AG09319 (cell line): ENCODE measurements at places on chromosomes 2 and 18.

DNA sequence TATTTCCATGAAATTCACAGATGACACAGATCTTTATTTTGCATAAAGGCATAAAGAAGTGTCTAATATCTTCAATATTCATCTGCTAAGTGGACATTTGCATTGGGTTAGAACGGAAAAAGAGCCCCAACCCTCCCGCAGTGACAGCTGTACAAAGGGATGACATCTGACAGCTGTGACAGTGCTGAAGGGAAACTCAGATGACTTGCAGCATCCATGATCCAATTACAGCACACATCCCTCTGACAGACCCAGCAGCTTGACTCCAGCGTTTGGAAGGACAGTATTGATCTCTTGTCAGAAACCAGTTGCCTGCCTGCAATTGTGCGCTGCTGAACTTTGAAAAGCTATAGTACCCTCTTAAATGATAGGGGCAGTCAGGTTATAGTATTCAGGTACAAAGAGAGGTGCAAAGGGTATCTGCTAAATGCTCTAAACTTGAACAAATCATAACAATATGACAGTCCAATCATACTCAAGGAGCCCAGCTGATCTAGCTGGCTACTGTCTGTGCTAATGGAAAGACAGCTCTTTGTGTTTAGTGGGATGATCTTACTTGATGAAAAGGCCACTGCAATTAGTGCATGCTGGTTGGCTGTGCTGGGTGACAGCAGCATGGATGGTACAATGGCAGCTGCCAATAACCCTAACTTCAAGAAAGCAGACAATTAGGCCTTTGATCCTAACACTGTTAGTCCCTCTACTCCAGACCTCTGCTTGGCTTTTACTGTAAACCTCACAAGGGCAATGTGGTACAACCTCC is 599.2 kb downstream of the NR4A2 start:
- DNase-seq = no peak

- no peak for DNase-seq
These were observed 423.7 kb downstream of the TXNL1 start for GRCh38 chr18:56214706-56215105.

- DNase-seq = no peak
These were observed 23.5 kb downstream of the SLC4A1AP start for GRCh38 chr2:27687232-27687631.

DNA sequence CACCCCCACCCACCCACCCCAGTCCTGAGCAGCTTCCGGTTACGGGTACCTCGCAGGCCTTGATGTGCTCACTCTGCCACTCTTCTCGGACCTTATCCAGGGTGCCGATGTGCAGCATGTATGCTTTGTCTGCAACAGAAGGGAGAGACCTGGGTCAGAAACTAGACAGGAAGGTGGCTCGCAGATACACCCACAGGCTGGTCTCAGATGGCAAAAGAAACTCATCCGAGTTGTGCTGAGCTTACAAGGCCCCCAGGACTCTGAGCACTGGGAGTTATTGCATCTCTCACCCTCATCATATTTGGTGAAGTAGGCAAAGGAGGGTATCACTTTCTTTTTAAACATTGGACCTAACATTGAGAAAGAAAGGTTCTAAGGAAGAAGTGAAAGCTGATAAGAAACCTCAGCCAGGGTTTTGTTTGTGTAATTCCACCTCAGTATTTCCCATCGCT is 30.6 kb upstream of the EPG5 start:
- DNase-seq = no peak

DNA sequence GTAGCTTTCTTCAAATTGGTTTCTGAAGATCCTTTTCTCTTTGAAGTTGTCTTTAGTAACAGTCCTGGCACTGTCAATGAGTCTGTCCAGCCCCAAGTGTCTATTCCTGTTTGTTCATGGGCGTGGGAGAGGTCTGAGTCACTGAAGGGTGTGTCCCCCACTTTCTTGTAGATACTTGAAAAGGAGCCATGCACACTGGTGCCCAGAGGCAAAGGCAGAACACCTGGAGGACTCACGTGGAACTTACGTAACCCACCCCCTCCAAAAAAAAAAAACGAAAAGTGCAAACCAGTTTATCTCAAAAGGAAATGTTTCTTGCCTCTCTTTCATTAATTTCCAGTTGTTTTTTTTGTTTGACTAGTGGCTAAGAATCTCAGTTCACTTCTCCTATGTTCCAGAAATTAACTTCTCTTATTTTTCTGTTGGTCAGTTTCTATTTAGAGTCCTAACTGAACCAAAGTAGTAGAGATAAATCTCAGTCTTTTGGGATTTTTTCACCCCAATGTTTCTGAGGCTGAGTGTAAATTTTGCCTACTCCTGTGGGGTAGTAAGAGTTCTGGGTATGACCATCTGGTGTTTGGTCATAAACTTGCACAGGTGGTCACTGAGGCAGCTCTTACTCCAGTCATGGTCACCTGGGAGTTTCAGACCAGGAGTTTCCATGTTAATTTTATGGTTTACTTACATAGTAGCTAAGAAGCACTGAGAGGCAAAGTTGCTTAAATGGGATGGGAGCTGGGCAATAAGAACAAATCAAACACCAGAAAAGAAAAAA is 54.9 kb downstream of the DSC3 start:
- no peak for DNase-seq

- no peak for DNase-seq
These were observed 1.5 kb downstream of the COL5A2 start for GRCh38 chr2:189178054-189178453.

GRCh38 chr18:4256766-4257417 is 198.2 kb downstream of the DLGAP1 start:
- no peak for DNase-seq

DNA sequence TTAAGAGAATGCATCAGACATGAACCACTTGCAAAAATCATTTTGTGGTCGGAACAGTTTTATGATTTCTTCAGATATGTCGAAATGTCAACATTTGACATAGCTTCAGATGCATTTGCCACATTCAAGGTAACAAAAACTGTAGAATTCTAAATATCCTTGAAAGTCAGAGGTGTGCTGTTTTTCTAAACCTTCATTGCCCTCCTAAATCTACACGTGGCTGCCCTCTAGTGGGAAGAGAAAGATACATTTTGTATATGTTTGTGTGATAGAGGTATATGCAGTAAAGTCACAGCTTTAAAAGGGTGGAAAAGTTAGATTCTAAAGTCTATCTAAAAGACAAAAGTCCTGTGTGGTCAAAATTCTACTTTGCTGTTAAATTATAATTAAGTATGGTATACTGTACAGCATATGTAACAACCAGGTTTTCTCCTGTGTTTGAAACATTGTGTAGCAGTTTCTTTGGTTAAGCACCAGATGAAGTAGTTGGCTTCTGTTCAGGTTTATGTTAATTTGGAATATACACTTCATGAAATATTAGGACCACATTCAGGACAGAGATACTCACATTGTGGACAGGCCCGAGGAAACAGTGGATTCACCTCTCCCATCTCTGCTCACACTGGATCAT is 65.9 kb upstream of the ITM2C start:
- DNase-seq = no peak

- DNase-seq = no peak
These were observed 16.5 kb downstream of the CPLX4 start for GRCh38 chr18:59301929-59302328.

GRCh38 chr18:46725310-46725709 is 31.5 kb downstream of the ST8SIA5 start:
- no peak for DNase-seq

DNA sequence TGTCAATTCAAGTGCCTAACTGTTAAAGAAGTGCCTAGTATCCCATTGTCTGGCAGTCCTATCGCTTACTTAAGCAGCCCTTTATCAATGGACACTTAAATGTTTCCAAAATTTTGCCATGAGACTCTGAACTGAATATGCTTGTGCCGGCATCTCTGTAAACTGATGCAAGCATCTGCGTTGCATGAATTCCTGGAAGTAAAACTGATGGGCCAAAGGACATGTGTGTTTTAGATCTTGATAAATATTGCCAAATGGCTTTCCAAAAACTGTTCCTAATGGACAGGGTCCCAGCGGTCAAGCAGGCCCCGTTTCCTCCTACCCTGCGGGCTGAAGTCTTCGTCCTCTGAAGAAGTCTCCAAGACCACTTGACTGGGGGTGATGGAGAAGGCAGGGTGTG is 121.3 kb upstream of the ZNF516 start:
- no peak for DNase-seq

DNA sequence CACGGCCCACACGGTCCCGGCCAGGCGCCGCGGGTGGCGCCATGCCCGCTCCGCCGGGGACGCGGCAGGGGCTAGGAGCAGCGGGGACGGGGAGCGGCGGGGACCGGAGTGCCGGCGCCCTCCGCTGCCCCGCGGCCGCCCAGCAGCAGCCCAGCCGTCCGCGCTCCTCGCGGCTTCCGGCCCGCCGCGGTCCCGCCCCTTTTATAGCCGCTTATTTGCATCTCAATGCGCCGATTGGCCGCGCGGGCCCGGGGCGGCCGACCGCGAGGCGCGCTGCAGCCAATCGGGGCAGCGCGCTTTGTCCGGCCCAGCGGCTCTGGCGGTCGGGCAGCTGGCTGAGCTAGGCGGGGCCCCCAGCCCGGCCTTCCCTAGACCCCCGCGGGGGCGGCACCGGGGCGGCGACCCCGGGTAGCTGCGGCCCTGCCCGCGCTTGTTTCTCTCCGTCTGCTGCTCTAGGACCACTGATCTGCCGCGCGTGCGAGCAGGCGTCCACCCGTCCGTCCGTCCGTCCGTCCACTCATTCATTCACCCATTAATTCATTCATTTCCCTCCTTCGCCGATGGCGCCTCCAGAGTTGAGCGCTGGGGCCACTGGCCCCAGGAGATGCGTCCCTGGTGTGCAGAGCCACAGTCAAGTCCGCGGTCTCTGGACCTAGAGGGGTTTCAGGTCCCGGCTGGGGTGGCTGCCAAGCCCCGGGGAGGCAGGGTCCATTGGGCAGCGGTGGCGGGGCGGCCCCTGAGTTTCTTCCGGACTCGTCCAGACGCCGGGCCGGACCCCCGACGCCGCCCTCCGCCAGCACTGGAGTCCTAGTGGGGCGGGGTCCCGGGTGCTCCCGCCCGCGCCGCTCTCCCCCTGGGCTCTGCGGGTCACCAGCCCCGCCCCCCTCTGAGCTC is at the start of gene HES6:
Gene HES6 (minus strand): TSS at position 176 of the 894 bp plus-strand sequence. CDS start 133 bp downstream, at position 43.
- DNase-seq = peak; percentile 48

DNA sequence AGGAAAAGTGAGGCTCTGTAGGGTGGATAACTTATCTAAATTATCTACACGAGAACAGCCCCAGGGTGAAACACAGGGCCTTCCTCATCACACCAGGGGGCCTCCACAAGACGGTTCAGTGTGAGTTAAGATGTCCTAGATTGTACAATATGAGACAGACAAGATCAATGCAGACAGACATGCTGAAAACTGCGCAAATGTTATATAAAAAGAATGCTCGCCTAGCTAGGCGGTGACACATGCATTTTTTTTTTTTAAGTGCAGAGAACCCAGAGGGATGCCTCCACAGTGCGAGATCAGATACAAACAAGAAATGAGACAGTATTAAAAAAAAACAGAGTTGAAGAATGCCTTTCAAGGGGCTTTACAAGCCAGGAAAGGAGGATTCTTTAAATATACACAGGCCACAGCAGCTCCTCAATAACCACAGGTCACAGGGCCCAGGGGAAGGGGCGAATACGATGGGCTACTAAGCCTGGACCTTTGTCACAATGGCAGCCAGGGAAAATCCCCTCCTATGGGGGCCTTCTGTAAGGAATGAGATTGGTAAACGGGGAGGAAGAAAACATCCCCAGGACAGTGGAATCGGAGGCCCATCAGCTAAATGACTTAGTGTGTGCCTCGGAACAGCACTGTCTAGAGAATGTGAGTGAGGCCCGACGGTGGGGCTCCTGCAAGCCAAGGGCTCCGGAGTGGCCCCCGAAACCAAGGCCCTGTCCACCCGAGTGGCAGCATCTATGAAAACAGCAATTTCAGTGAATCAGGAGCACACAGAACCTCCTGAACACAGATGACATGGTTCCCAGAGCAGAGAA is 48.9 kb downstream of the ADCY3 start:
- no peak for DNase-seq

DNA sequence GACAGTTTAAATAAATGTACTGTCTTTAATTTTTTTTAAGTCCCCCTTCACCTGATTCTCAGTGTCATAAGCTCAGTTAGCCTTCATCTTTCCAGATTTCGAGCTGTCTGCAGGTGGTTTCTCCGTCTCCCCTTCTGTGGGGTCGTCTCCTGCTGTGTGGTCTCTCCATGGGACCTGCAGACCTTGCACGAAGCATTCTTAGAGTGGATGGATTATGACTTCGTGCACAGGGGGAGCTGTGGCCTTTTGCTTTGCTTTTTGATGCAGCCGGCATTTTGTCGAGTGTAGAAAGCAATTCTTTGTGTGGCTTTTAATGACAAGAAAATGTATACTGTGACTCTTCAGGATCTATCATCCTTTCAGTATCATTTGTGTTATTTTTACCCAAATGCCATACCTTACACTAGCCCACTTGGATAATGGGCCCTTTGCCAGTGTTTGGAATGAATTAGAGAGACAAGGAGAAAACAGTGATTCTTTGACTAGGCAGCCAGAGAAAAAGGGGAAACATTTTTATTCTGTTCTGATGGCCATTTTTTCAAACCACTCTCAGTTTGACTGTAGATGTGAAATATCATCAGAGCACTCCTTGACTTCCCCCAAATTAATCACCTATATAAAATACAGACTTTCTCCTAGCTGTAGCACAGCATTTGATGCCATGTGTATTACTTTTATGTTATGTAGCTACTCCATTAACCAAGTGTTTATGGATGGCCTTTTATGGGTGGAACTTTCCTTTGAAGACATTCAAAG is 54.3 kb downstream of the ITGA6 start:
- DNase-seq = no peak

DNA sequence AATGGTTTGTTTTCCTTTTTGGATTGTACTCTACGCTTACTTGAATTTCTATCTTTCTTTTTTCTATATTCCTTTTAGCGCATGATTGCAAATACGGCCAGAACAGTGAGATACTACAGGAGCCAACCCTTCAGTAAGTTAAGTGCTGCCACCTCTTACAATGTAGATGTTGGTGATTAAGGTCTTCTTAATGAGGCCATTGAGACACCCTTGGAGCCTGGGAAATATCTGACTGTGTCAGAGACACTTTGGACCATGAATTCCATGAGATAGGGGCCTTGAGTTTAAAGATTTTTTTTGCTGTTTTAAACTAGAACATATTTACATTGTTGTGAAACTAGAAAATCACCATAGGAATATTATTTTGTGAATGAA is 27.1 kb upstream of the MAP3K20 start:
- no peak for DNase-seq

DNA sequence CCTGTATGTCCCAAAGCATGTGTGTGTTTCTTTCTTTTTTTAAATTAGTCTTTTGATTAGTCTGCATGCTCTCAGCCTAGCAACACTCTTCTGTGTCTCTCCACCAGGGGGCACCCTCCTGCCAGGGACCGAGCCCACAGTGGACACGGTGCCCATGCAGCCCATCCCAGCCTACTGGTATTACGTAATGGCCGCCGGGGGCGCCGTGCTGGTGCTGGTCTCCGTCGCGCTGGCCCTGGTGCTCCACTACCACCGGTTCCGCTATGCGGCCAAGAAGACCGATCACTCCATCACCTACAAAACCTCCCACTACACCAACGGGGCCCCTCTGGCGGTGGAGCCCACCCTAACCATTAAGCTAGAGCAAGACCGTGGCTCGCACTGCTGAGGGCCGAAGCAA is 93.8 kb downstream of the NRP2 start:
- DNase-seq = no peak
